ENCODE measurements at places on chromosomes 11 and 22.

DNA sequence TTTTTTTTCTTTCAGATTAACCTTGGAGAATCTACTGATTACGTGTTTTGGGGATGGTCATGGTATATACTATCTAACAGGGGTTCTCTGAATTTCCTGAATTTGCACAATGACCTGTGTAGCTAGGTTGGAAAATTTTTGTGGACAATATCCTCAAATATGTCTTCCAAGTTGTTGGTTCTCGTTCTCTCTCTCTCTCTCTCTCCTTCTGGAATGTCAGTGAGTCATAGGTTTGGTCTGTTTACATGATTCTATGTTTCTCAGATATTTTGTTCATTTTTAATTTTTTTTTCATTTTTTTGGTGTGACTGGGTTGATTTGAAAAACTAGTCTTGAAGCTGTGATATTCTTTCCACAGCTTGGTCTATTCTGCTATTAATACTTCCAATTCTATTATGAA is 604.0 kb upstream of the ANO3 start:
- DNase-seq, result no peak

GRCh38 chr11:72260574-72260973 is 16.6 kb upstream of the PHOX2A start:
- no peak for DNase-seq

DNA sequence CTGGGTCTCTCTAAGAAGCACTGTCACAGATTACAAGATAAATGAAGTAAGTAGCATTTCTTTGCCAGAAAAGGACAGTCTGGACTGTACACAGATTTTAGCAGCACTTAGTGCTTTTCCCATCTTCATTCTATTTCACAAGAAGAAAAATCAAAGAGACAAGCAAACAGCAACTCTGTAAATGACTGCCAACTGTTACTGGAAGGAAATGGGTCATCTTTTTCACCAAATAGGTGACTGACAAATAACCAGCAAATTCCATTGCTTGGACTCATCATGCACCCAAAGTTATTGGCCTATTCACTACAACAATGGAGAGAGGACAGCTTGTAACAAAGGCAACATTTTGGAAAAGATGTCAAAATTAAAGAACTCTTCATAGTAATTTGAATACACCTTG is 28.9 kb upstream of the CARD18 start:
- no peak for DNase-seq

DNA sequence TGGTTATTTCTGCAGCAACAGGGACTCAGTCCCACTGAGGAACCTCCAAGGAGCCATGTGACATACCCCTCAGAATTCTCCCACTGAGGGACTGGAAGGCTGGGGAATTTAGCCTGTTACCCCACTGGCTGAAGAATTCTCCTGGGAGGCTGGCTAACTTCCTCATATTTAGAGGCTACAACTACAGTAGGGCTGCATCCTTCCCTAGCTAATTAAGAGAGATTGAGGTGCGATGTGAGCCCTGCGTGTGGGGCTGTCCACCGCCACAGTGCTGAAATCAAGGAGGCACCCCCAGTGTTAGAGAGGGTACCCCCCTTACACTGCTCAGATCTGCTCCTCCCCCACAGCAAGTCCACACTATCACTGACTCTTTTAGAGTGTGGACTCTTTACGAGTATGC is 21.1 kb downstream of the EIF3F start:
- DNase-seq, result no peak

DNA sequence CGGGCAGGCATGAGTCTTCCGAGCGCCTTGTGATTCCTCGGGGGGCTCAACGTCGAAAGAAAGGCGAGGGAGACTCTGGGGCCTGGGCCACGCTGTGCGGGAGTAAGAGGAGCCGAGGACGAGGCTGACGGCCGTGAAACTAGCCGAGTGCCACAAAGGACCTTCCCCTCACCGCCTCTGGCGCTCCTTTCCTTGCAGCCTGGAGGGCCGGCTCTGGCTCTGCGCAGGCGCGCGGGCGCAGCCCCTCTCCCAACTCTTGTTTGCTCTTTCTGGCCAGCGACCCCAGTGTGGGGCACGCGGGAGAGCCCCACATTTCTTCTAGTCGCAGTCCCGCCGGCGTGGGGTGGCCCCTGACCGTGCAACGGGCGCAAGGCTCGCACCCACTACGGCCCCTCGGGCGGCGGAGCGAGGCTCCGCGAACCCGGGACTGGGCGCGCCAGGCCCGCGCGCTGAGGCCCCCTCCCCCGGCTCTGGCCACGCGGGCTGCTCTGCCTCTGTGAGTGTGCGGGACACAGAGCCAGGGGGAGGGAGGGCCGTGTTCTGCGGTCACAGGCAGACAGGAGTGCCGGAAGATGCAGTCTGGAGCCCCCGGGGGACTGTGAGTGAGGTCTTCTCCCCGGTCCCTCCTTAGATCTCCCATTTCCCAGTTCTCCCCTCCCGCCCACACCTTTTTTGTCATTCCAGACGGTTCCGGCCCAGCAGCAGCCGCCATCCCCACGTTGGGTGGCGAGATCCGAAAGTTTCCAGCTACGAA is 1.0 kb upstream of the TOB2 start:
- DNase-seq, result peak; percentile 75

- DNase-seq, result no peak
These were observed 32.1 kb downstream of the MTMR3 start for GRCh38 chr22:29914991-29915533.

GRCh38 chr11:47257517-47258316 is at the start of gene NR1H3:
NR1H3 (plus strand) TSS chr11:47257996; CDS start chr11:47259217, 1,221 bp downstream.
- peak; percentile 58 for DNase-seq

- DNase-seq, result peak; percentile 98
These were observed 678 bp upstream of the ZFP91 start for GRCh38 chr11:58578136-58578634.

GRCh38 chr11:47980907-47981621 is 705 bp downstream of the PTPRJ start:
- DNase-seq, result peak; percentile 54

- no peak for DNase-seq
These were observed 11.5 kb upstream of the CRKL start for GRCh38 chr22:20905415-20906386.

GRCh38 chr11:119195680-119196079 is 10.4 kb downstream of the NHERF4 start:
- no peak for DNase-seq

GRCh38 chr22:44407987-44408828 is 89.8 kb downstream of the RTL6 start:
- DNase-seq, result no peak

DNA sequence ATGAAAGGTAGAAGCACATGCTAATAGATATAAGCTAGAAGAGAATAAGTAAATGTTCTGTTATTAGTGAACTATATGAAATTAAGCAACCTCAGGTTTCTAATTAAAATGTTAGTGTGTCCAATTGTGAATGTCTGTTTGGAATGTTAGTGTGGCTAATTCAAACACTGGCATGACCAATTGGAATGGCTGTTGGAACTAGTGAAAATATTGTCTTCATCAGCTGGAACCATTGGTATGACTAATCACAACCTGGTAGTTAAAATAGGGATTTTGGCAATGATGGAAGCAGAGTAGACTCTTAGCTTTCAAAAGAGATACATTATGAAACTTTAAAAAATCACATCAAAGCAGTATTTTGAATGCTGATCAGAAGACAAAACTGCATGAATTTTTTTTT is 66.8 kb downstream of the CYB5R2 start:
- no peak for DNase-seq

DNA sequence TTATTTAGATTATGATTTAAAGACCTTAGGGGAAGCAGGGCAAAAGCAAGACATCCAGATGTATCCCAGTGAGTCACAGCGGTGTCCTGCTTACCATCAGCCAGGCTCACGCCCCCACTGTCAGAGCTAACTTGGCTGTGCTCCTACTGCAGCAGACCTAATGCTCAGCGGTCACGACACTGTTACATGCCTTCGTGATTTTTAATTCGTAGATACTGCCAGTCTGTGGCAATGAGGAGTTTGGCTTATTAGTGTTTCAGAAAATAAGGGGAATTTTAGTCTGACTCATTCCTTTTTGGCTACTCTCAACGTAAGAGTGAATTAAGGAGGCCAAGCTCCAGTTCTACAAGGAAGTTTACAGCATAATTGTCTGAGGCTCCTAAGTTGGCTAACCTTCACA is 22.7 kb downstream of the EFCAB6 start:
- no peak for DNase-seq

- no peak for DNase-seq
These were observed 15.9 kb downstream of the PICALM start for GRCh38 chr11:86052693-86053641.

Measured in neuronal stem cell (in vitro differentiated cells).